ENCODE measurements at places on chromosomes 12 and 14.

- no peak for DNase-seq
Measured at GRCh38 chr12:111395336-111396187, 10.2 kb upstream of the SH2B3 start.

DNA sequence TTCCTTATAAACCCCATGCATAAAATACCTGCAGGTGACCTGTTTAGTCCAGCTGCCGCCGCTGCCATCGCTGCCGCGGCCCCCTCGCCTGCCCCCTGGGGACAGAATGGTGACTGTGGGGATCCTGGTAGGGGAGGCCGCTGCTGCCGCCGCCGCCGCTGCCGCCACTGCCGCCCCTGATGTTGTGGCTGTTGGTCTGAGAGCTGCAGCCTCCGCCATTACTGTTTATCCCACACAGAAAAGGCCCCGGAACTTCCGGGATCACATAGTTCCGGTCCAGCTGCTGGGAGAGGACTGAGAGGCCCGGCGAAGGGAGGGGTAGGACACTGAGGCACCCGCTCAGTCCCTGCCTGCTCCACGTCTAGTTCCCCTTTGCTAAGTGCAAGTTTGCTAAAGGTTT, 244.9 kb downstream of the C12orf50 start:
- no peak for DNase-seq

DNA sequence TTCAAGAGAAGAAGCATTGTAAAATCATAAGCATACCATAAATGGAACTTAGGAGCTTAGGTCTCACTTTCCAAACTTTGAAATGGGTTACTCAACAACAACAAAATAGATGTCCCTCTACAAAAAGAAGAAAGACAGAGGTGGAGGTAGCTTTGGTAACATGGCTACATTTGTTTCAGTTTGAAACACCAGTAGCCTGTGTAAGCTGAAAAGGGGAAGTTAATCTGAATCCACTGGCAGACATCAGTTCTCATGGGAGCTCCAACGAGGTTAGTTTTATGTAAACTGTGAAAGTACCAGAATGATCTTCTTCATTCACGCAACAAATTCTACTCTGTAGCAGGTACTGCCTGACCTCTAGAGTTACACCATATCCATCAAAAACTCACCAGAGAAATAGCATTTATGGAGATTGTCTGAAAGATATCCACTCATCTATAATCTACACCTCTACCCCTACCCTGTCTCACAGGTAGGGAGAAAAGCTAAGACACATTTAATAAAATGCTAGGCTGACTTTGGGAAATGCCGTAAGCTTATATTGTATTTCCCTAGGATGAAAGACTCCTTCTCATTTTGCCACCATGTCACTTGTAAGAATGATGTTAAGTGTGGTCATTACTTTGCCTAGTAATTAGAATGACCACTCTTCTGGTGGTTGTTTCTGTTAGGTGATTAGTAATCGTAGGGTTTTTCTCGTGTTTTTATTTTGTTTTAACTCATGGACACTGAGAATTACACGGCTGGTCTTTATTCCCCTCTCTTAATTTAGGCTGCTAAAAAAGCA, 224.1 kb downstream of the ASCL1 start:
- no peak for DNase-seq

- DNase-seq = no peak
Measured at GRCh38 chr14:20478894-20479293, 9.7 kb downstream of the PNP start.

- DNase-seq = no peak
Measured at GRCh38 chr12:21631367-21631766, 26.3 kb downstream of the LDHB start.

DNA sequence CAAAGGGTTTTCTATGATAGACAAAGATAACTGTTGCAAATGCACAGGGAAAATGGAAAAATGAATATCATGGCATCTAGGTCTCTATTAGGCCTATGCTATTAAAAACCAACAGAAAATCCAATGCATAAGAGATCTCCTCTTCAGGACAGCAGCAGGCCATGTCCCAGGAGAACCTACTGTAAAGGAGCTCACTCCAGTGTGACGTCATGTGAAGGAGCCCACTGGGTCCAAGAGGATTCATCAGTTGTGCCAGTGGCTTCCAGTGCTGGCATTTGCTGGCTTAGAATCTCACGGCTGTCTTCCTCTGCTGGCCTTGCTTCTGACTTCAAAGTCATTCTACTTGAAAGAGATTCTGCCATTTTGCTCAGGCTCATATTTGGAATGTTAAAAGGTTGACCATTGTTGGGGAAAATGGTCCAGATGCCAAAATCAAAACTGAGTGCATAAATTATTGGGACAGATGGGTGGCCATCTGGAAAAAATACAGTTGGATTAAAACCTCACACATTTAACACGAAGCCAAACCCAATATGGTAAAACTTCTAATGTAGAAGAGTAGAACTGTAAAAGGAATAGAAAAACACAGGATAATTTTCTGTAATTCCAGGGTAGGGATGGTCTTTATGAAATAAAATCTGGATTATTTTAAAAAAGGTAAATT, 75.4 kb upstream of the ARID2 start:
- DNase-seq = no peak

DNA sequence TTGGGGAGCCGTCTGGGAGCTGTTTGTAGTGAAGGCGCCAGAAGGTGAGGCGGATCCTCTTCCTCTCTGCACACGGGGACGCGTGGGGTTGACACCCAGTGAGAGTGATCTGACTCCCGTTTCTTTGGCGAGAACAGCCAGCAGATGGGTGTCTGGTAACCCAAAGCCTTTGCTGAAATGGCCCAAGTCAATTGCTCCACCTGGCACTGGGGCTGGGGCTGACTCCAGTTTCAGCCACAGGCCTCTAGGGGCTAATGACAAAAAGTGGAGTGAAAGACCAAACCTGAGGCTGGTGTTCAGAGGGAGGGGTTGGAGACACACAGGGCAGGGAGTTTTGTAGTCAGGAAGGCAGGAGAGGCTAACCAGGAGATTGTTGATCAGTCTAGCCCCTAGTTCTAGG, 87.0 kb downstream of the FRMD6 start:
- DNase-seq = peak; percentile 56

- no peak for DNase-seq
Measured at GRCh38 chr12:19035536-19035935, 94.0 kb upstream of the PLEKHA5 start.

GRCh38 chr14:93161411-93161940, 23.2 kb downstream of the MOAP1 start:
- no peak for DNase-seq

DNA sequence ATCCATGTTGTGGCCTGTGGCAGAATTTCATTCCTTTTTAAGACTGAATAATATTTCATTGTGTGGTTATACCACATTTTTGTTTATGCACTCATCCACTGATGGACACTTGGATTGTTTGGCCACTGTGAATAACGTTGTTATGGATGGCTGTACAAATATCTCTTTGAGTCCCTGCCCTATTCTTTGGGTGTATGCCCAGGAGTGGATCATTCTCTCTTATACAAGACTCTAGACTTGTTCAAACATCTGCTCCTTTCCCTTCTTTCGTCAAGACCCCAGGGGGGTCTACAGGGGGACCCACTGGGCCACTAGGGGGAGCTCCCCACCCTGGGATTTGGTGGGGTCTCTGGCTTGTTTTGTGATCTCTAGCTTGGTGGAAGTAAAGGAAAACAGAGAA, 77.4 kb downstream of the FBXL14 start:
- peak; percentile 82 for DNase-seq

- DNase-seq = no peak
Measured at GRCh38 chr12:92218394-92219077, 72.9 kb upstream of the BTG1 start.

DNA sequence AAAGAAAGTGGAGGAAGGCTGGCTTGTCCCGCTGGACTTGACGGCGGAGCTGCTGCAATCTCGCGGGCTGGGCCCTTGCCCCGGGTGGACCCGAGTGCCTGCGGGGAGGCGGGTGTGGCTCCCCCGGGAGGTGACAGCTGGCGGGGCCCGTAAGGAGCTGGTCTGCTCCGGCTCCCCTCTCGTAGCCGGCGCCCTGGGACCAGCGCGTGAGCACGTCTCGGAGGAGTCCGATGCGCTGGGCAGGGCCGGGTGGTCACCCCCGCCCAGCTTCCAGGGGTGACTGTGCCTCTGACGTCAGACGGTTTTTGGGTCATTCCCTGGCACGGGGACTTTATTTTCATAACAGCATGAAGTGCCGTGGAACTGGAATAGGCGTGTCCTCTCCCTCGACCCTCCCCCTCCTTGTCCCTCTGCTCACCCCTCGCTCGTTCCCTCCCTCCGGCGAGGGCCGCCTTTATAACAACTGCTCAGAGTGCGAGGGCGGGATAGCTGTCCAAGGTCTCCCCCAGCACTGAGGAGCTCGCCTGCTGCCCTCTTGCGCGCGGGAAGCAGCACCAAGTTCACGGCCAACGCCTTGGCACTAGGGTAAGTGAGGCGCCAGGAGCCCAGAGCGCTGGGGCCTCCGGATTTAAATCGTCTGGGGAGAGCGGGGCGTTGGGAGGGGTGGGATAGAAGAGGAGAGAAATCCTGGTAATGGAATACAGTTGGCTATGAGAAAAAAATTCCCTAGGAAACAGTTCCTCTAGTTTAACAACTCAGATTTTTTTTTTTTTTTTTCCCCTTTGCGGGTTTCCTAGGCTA, at the start of gene GPRC5A:
Gene GPRC5A (plus strand): TSS at position 483 of the 801 bp plus-strand sequence. CDS start 16,688 bp downstream, outside the sequence.
- peak; percentile 80 for DNase-seq

- no peak for DNase-seq
Measured at GRCh38 chr12:128033473-128033872, 233.5 kb upstream of the TMEM132C start.

- peak; percentile 83 for DNase-seq
Measured at GRCh38 chr14:46377305-46377704, 274.3 kb downstream of the RPL10L start.

DNA sequence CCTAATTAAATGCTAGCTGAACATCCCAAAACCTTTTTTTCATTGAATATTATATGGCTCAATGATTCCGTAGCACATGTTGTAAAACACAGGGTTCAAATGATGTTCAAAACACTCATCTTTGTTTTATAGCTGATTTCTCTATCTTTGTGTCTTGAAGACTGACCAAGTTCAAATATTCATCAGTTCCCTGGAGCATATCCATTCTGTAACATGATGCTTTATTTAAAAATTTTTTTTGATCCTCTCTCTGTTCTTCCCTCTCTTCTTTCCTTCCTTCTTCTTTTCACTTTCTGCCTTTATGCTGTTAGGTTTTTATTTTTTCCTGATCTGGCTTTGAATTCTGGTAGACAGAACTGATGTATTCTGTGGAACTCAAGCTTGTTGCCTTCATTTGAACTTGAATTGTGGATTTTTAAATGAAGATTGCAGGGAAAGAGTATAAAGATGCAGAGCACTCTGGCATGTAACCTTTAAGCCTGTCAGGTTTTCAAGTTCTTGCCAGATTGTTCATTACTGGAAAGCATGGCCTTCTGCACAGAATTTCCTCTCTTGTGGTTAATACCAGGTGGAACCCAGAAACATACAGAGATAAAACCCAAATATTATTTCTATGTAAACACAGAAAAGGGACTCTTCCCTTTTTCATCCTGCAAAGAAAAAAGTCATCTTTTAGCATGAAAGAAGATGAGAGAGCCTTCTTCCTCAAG, 39.5 kb downstream of the PROX2 start:
- no peak for DNase-seq

- DNase-seq = no peak
Measured at GRCh38 chr12:16658699-16659098, 52.7 kb upstream of the LMO3 start.

DNA sequence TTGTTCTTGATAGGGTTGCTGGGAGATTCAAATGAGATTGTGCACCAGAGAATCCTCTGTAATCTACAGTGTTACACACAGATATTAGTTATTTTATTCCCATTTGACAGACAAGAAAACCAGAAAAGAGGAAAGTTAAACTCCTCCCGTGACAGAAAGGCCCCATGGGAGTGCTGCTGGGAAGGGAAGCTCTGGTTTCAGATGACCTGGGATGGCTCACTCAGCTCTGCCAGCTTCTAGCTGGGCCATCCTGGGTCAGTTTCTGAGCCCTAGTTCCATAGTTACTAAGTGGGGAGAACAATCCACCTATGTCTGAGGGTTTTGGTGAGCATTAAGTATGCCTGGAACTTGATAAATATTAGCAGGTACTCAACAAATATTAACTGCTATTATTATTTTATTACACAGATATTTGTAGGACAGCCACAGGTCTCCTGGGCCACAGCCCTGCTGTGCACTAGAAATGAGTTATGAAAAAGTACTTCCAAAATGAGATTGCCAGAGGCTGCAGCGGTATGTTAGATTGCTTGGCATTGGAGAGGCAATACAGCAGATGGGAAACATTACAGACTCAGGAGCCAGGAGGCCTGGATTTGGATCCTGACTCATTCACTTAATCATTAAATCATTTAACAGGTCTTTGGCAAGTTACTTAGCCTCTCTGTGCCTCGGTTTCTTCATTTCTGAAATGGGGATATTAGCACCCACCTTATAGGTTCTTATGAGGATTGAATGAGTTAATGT, 47.1 kb upstream of the STON2 start:
- DNase-seq = no peak

GRCh38 chr14:56490379-56490778, 89.2 kb upstream of the TMEM260 start:
- DNase-seq = no peak

DNA sequence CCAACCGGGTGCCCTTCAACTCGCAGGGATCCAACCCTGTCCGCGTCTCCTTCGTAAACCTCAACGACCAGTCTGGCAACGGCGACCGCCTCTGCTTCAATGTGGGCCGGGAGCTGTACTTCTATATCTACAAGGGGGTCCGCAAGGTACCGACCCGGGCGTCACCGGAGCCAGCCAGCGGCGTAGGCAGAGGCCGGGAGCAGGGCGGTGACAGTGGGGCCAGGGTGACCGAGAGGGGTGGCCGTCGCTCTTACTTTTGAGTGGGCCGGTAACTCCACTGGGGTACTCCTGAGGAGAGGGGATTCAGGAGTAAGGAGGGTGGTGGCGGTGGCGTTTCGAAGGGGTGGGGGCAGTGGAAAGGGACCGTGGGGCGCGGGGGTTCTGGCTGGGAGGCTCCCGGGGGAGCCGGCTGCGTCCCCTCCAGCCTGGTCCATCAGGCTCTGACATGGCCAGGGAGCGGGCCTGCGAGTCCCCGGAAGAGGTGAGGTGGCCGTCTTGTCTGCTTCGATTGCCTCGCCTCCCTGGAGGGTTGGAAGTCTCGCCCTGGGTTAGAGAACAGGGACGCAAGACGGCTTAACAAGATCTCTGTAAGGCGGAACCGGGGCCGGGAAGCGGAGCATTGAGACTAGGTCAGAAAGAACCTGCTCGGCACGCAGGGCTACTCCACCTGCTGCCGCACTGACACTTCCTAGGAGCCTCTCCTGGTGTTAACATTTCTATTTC, 491 bp downstream of the WDR20 start:
- peak; percentile 43 for DNase-seq

- DNase-seq = no peak
Measured at GRCh38 chr12:108667349-108667748, 33.7 kb upstream of the SELPLG start.
